ENCODE measurements at places on chromosomes 16 and 17. TPM values are rescaled to one million over a fixed set of nuclear protein-coding genes. Genes with fewer than 3 reads are reported as not detected.

The OR1A1 gene
- not detected for total RNA-seq

The LGALS9C gene
- total RNA-seq, result not detected

The CHST4 gene
- total RNA-seq, result not detected

The ATP1B2 gene
- total RNA-seq, result not detected

DNA sequence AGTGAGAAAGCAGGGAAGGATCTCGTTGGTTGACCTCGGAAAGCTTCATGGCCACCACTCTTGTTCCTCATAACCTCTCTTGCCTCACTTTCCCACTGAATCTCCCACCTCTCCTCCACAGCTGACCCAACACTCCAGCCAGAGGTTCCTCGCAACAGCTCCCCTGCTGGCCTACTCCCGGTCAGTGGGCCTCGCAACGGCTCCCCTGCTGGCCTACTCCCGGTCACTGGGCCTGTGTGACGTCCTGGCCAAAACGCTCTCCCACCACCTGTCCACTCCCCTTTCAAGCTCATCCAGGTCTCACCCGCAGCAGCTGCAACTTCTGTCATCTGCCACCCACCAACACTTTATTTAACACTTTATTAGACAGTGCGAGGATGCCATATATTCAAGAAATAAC, 149.1 kb downstream of the VPS53 start:
- no peak for DNase-seq

- DNase-seq, result peak; percentile 57
Measured at GRCh38 chr16:65745-66144, 6.7 kb downstream of the RHBDF1 start.

DNA sequence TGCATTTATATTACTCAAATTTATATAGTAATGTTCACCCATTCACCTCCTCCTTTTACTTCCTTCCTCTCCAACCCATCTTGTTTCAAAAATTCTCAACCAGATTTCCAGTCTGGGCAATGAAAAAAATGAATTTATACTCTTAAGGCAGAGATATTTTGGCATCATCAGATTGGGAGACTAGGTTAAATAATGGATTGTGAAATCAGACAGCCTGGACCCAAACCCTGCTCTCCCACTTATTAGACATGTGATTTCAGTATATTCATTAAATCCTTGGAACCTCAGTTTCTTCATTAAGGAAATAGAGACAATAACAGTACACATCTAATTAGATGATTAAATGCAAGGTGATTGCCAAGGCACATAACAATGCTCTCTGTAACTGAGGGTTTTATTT, 7.8 kb downstream of the ACSM1 start:
- no peak for DNase-seq

GRCh38 chr16:74035816-74036215, 260.8 kb upstream of the PSMD7 start:
- DNase-seq, result no peak
